Transverse colon (tissue), 4 donors: ENCODE measurements at places on chromosomes 6 and 20. TPM values are rescaled to one million over a fixed set of nuclear protein-coding genes. Genes with fewer than 3 reads are reported as not detected.
A peak's percentile ranks its signal among the peaks of the same experiment; 100 is the strongest.

GRCh38 chr6:42135722-42136121 lies 6.7 kb downstream of the C6orf132 start:
- no peak overlapping the region for H3K4me3 ChIP-seq
- H3K27ac ChIP-seq = no peak overlapping the region
- peaks cover 6% of the 10 kb centered on the region for H3K4me1 ChIP-seq
- no peaks in the 10 kb centered on the region for H3K27me3 ChIP-seq

- peaks cover 26% of the 10 kb centered on the region for H3K4me1 ChIP-seq
- H3K27me3 ChIP-seq = no peaks in the 10 kb centered on the region
- H3K27ac ChIP-seq = peak overlapping the region; percentile 49
- no peak overlapping the region for H3K4me3 ChIP-seq
Measured at GRCh38 chr6:137861550-137862337, 5.3 kb upstream of the TNFAIP3 start.

- H3K4me3 ChIP-seq = no peak overlapping the region
- DNase-seq = peak; percentile 3
Measured at GRCh38 chr20:25257130-25257529, 9.2 kb downstream of the PYGB start.

- no peaks in the 10 kb centered on the region for H3K27me3 ChIP-seq
- H3K4me3 ChIP-seq = no peak overlapping the region
- no peaks in the 10 kb centered on the region for H3K4me1 ChIP-seq
- H3K27ac ChIP-seq = no peak overlapping the region
- no peaks in the 10 kb centered on the region for H3K36me3 ChIP-seq
Measured at GRCh38 chr20:60138256-60139220, 180.3 kb downstream of the CDH26 start.

DNA sequence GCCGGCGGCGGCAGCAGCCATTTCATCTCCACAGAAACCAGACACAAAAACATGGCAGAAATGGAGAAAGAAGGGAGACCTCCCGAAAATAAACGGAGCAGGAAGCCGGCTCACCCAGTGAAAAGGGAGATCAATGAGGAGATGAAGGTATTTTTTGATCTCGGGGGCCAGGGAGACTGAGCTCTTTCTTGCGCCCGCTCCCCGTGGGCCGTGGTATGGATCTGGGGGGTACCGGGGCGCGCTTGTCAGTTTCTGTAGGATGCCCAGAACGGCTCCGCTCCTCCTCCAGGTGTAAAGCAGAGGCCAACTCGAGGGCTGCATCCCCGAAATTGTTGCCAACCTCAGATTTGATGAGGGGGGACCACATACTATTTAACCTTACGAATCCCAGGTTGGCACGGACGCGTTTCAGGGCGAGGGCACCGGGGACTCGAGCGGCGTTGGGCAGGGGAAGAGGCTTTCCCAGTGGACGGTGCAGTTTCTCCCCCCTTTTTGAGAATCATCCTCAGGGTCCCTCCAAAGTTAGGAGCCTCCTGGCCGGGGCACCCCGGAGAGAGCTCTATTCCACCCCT lies 735 bp downstream of the SOBP start:
- peaks cover 72% of the 10 kb centered on the region for H3K27me3 ChIP-seq
- peaks cover 39% of the 10 kb centered on the region for H3K4me1 ChIP-seq
- no peak for DNase-seq
- H3K27ac ChIP-seq = peak overlapping the region; percentile 82
- no peaks in the 10 kb centered on the region for H3K36me3 ChIP-seq

DNA sequence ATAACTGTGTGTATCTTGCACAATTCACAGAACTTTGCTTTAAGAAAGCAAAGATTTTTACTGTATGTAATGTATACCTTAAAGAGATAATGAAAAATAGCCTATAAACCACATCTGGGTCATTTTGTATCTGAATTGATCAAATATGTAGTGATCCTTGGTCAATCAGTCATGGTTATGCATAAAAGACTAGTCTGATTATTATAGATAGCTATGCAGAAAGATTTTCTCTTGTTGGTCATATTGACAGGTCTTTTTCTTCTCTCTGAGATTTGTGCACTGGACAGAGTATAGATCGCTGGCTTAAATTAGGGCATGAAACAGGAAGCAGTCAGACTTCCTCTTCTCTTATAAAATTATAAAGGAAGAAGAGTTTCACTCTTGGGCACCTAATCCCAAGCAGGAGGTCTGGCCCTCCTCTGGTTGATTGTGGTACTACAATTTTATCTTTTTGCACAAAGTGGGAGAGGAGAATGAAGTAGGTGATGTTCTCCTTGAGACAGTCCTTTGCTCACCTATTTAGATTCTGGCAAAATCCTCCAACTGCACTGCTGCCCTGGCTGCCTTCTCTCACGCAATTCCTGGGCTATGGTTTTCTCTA lies 380.9 kb upstream of the RGS17 start:
- no peaks in the 10 kb centered on the region for H3K27me3 ChIP-seq
- DNase-seq = no peak
- no peaks in the 10 kb centered on the region for H3K36me3 ChIP-seq
- no peaks in the 10 kb centered on the region for H3K4me1 ChIP-seq
- no peak overlapping the region for H3K4me3 ChIP-seq

DNA sequence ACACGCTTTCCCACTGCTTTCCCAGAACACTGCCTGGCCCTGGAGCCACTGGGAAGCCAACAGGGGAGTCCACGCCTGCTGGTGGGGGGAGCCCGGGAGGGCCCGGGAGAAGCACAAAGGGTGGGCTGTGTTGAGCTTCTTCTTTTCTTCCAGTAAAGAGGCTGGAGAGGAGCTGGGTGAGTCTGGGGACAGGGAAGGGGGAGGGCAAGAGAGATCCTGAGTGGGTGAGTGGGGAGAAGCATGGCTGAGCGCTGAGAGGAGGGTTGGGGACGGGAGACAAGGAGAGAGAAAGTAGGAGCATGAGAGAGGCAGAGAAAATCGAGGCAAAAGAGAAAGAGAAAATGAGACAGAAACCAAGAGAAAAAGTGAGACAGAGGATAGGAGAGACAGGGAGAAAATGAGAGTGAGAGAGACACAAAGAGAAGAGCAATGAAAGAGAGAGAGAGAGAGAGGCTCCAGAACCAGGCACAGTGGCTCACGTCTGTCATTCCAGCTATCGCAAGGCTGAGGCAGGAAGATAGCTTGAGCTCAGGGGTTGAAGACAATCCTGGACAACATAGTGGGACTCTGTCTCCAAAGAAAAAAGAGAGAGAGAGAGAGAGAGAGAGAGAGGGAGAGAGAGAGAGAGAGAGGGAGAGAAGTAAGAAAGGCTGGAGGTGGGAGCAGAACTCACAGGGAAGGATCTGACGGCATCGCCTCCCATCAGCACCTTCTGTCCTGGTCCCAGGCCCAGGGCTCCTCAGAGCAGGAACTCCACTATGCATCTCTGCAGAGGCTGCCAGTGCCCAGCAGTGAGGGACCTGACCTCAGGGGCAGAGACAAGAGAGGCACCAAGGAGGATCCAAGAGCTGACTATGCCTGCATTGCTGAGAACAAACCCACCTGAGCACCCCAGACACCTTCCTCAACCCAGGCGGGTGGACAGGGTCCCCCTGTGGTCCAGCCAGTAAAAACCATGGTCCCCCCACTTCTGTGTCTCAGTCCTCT lies 2.0 kb downstream of the LST1 start:
- H3K36me3 ChIP-seq = no peaks in the 10 kb centered on the region
- DNase-seq = no peak
- peak overlapping the region; percentile 69 for H3K27ac ChIP-seq
- H3K27me3 ChIP-seq = no peaks in the 10 kb centered on the region

FUCA2 gene
- 60.1 TPM for total RNA-seq

PPP1R3G gene
- total RNA-seq = 0.95 TPM
